ENCODE measurements at places on chromosomes 4 and X.

- DNase-seq: no peak
These were observed 94.4 kb downstream of the HHIP start for GRCh38 chr4:144740316-144740715.

DNA sequence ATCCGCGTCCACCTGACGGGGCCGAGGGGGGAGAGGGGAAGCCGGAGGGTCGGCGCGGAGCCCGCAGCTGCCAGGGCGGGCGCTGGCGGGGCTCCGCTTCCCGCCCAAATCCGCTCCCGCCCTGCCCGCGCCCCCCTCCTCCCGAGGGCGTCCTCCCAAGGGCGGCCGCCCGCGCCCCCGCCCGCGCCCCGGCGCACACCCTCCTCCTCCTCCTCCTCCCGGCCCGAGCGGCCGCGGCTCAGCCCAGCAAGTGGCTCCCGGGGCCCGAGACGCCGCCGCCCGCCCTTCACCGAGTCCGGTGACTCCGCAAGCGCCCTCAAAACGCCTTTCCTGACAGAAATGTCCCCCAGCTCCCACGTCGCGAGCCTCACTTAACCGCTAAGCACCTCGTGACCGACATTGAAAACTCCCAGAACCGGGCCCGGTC is 487 bp downstream of the HMGB2 start:
- DNase-seq: no peak

DNA sequence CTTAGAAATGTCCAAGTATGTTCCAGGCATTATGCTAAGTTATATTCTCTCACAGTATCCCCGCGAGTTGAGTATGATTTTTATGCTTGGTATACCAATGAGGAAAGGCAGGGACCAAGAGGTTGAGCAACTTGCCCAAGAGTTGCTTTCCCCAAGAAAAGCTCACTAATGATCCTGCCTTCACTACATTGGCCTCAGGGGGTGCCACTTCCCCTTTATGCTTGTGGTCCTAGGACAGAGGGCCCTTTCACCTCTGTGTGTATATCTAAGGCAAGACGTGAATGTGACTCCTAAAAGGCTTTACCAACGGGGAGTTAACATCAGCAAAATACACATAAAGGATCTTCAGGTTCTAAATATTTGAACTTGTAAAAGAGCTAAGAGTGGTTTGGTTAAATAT is 164.4 kb upstream of the CPEB2 start:
- peak; percentile 82 for DNase-seq

DNA sequence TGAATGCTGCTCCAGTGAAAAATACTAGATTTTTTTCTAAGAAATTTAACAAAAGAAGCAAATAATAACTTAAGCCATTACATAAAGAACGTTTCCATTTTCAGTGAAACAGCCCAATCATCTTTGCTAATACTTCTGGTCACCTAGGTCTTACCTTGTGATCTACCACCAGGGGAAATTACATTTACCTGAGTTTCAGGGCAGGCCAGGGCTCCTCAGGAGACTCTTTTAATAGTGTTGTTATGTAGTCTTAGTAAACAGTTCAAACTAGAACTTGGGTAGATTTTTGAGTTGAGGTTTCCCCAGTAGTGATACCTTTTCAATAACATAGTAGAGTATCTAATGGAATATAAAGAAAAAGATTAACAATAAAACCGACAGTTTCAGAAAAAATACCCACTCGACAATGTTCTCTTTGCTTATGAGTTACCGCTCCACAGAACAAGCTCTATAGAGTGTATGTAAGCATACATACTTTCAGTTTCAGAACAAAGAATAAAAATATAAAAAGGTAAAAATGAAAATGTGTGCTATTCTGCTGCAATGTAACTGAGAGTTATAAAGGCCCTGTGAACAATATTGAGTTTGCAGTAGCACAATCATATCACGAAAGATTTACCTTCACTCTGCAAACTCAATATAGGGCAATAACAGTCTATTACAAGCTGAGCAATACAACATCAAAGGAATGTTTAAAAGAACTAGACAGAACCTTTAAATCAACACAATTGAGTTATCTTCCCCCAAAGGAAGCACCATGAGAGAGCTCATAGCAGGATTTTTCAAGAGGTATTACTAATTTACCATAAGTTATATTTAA is 165.8 kb downstream of the ATOH1 start:
- DNase-seq: no peak

Data from MV-4-11 (cell line).